Muscle of back (tissue), 13 donors: ENCODE measurements at places on chromosomes 6 and 20.

- DNase-seq = no peak
Observed at GRCh38 chr6:50993941-50994720, 175.5 kb downstream of the TFAP2B start.

DNA sequence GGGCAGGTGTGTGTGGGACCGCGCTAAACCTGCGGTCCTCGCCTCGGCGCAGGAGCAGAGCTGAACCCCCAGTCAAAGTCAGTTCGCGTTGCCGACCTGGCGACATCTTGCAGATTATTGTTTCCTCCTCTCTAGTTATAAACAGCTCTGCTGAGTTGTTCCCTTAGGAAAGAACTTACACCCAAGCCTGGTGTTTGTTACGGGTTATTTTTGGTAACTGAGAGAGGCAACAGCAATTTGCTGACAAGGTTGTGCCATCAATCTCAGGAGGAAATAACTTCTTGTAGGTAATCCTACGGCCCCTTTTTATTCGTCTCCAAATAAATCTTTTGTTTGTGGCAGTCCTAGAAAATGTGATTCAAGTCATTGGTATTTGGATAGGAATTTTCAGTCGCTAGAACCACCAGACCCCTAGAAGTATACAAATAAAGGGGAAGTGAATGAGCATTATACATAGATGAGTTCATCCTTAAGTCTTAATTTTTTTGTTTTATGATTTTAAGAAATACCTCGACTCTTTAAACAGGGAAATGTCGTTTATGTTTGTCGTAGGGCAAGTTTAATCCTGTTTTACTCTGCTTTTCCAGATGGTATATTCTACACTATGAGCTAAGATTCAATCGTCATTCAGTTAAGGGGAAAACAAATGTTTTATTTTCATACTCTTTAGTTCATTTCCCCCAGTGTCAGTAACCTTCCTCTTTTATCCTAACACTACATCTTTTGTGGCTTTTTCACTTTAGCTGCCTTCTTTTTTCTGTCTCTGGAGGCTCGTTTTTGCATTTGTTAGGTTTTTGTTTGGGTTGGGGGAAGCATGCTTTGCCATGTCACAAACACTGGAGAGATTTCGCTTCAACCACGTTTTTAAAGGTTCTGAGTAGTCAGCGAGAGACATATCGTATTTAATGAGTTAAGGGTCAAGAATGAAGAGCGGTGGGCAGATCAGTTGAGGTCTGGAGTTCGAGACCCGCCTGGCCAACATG is 1.2 kb downstream of the PM20D2 start:
- DNase-seq = peak; percentile 52

- DNase-seq = no peak
Observed at GRCh38 chr20:50555662-50556061, 45.5 kb downstream of the PTPN1 start.

DNA sequence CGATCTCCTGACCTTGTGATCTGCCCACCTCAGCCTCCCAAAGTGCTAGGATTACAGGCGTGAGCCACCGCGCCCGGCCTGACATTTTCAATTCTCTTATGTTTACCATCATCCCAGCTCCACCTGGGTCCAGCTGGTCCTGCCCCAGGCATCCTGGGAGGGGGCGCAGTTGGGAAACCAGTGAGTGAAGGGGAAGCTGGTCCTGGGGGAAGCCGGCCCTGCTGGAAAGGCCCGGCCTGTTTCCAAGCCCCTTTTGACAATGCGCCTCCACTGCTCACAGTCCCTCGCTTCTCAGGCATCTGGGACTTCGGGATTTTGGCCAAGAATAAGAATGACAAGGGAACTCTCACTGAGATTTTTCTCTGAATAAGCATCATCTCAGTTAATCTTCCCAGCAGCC is 14.2 kb downstream of the SLC13A3 start:
- no peak for DNase-seq

GRCh38 chr6:54929245-54929909 is 82.8 kb downstream of the FAM83B start:
- DNase-seq = no peak

DNA sequence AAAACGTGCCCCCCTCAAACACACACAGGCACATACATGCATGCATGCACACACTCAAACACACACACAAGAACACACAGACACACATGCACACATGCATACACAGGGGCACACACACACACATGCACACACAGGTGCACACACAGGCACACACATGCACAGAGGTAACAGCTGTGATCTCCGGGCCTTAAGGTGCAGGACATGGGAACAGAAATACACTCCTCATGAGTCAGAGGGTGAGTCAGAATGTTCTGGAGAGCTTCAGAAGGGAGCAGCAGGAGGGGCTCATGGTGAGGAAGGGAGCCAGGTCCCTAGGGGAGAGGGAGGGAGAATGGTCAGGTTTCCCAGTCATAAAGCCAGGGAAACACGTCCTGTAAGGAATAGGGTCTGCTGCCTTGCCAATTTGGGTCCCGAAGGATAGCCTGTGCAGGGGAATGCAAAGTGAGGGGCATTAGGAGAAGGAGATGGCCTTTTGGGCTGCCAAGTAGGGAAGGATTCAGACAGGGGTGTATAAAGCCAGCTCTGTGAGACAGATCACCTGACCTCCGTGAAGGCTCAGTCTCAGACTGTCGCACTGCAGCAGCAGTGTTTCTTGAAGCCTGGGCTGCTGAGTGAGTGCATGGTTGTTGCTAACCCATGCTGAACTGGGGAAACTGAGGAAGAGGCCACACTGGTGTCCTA is 123.9 kb downstream of the MAFB start:
- DNase-seq = peak; percentile 47

DNA sequence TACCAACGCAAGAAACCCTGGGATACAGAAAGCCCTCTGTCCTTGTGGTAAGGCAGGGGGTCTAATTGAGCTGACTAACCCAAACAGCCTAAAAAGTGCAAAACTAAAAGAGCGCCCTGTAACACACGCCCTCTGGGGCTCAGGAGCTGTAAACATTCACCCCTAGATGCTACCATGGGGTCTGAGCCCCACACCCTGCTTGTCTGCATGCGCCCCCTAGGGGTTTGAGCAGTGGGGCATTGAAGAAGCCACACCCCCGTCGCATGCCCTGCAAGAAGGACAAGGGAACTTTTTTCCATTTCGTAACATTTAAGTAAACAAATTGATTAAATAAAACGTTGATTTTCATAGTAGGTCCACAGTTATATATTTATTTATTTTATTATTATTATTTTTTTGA is 616.9 kb upstream of the MAN1A1 start:
- no peak for DNase-seq

- peak; percentile 92 for DNase-seq
Observed at GRCh38 chr6:43687437-43688347, at the start of gene MRPS18A. Gene MRPS18A, minus strand, starts transcription at chr6:43687791. Its CDS starts 12 bp downstream, at chr6:43687779.

GRCh38 chr6:152854086-152854795 is 103.6 kb downstream of the VIP start:
- DNase-seq = no peak

GRCh38 chr6:119022796-119023195 is 55.7 kb downstream of the FAM184A start:
- no peak for DNase-seq

- no peak for DNase-seq
Observed at GRCh38 chr6:150466196-150466595, 97.4 kb downstream of the IYD start.

DNA sequence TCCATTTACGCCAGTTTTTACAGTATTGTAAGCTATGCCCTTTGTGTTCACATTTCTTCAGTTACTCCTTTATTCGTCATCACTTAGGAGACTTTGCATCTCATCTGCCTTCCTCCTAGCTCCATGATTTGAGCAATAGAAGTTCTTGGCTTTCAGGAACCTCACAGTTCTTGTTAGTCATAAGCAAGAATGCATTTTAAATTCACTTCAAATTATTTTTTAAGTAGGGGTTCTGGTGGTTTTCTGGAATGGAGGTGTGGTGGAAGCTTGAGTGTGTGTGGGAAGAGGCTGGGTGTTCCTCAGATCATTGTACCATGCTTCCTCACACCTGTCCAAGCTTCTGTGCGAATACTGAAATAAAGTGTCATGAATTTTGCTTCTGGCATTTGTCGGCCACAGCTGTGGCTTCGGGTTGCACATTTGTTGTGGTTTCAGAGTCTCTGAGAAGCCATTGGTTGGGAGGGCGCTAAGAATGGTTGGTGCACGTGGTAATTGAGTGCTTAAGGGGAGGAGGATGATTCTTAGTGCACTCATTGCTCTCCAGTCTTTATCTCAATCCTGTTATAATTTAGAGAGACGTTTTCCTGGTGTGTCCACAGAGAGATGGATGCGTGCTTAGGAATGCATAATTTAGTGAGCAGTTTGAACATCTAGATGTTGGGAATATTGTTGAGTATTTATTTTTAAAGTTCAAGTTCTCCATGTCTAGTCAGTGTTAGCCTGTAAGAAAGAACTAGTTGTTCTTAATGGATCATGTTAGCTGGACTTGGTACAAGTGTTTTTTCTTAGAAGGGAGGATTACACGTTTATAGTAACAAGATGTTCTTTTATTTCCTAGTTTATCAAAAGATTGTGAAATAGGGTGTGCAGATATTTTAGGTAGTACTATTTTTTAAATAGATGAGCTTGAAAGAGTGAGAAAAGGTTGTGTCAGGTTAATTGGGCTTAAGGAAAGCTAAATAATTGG is 31.9 kb downstream of the FOXO3 start:
- peak; percentile 76 for DNase-seq

DNA sequence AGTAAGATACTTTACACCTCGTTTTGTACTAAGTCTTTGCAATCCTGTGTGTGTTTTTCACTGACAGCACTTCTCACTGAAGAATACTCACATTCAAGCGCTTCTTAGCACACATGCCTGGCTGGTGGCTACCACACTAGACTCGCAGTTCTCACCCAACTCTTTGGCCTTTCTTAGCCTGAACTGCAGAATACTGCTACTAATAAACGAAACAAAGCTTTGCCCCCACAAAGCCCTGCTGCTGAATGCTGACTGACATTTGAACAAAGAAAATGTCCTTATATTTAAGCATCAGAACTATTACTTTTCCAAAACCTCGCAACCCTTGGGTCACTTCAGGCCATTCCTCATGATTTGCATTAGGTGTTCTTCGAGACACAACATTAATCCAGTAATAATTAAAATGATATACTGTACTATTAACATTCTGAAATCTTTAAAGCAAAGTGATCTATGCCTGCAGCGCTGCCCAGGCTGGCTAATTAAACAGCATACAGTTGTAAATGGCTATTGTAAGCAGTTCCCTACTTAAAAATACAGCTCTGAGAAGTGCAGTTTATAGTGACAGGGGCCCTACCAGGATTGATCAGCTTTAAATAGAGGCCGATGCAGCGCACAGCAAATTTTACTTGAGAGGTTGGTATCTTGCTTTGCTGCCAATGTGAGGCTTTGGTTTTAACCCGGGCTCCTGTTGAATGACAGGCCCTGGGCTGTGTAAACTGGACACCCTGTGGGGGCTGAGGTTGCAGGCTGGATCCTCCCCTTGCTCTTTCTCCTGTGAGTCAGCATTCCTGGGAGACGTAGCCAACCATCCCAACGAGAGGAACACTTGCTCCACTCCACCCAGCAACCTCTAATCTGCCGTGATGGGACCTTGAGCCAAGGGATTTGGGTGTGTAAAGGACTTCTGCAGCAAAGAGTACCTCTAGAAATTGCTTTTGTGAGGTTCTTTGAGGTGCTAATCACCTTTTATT is 899.0 kb downstream of the TFAP2A start:
- no peak for DNase-seq

DNA sequence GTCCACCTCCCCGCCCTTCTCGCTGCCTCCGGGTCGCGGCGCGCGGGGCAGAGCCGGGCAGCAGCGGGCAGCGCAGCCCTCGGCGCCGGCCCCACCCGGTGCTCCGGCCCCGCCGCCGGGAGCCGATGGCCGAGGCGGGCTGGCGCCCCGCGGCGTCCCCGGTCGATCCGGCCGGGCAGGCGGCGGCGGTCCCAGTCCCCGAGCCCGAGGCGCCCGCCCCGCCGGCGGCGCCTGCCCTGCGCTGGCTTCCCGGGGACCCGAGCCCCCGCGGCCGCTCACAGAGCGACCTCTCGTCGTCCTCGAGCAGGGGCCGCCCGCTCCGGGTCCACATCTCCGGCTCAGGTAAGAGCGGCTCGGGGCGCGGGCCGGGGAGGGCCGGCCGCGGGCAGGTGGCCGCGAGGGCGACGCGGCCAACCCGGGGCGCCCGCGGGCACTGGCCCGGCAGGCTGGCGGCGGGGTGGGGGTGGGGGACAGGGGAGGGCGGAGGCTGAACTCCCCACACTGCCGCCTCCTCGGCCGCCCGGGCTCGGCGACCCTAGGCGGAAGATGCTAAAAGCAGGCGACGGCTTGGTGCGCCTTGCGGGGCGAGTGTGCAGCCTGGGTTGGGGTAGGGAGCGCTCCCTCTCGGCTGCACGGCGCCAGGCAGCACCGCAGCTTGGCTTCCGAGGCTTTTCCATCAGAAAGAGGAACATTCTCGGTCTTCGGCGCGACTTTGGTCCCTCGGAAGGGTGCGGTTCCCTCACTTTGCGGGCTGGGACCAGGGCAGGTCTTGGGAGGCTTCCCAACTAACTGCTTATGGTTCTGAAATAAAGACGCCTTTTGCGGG is 25.6 kb upstream of the FUCA2 start:
- peak; percentile 82 for DNase-seq

DNA sequence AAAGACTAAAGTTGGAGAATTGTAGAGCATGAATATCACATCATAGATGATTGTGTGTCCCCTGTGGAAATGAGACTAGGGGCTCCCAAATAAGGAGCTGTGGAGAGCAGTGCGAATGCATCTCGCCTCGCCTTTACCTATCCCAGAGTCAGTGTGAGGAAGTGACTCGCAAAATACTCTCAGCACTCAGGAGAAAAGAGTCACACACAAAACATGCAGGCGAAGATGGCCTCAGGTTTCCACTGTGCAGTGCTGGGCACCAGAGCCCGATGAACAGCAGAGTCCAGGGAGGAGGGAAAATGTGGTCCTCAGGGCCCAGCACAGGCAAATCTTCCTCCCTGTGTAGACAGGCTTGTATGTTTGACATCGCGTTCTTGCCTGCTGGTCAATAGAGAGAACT is 126.5 kb upstream of the AFDN start:
- no peak for DNase-seq

GRCh38 chr6:137927777-137928218 is 60.7 kb downstream of the TNFAIP3 start:
- DNase-seq = no peak

GRCh38 chr20:57509665-57510237 is 15.2 kb downstream of the CTCFL start:
- no peak for DNase-seq

DNA sequence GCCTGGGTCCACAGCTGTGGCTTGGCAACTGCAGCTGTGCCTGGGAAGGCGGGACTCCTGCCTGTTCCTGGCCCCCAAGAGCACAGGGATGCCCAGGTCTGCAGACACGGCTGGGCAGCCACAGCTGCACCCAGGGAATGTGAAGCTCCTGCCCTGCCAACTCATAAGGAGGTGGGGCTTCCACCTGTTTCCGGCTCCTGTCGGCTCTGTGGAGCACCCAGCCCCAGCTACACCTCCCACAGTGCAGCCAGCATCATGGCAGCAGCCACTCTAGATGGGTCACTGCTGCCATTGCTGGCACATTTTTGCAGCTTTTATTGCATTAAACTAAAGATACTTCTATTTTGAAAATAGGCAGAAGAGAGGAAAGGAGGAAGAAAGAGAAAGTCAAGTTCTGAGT is 207.9 kb downstream of the SAMD5 start:
- no peak for DNase-seq

DNA sequence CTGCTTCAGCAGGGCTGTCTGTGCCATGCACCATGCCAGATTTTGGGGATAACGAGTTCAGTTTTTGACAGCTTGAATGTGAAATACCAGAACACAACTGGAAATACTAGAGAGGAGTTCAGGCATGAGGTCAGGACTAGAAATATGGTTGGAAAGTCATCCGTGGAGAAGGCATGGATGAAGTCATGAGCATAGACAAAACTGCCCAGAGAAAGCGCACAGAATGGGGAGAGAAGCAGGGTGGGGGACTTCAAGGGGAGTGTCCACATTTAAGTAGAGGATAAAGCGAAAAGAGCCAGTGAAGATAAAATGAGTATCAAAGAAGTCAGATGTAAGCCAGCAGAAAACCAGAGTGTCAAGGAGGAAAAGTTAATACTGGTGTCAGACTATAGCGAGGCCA is 653.4 kb upstream of the ARID1B start:
- DNase-seq = no peak
